Uterus (tissue), 4 donors: ENCODE measurements at places on chromosomes 6 and 20. TPM values are rescaled to one million over a fixed set of nuclear protein-coding genes. Genes with fewer than 3 reads are reported as not detected.

DNA sequence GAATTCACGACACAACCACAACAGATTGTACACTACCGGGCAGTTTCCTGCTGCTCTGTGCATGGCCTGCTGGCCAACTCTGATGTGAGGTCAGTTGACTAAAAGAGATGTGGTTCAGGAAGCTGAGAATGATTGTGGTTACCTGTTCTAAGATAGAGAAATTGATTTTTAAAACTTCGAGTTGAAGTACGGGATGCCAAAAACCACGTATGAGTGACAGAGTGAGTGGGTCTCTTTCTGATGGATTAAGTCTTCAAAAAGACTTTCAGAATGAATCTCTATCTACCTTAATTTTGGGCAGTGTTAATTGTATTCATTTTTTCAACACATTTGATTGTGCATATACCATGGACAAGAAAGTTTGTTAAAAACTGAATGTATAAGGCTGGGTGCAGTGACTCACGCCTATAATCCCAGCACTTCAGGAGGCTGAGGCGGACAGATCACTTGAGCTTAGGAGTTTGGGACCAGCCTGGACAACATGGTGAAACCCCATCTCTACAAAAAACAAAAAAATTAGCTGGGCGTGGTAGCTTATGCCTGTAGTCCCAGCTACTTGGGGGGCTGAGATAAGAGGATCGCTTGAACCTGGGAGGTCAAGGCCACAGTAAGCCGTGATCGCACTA, 121.2 kb downstream of the SGK1 start:
- DNase-seq = no peak

GRCh38 chr6:41066867-41067304, 5.3 kb downstream of the OARD1 start:
- DNase-seq = peak; percentile 70

The VGLL2 gene
- not detected for total RNA-seq

GRCh38 chr6:14502551-14502950, 385.0 kb downstream of the CD83 start:
- no peak for DNase-seq

DNA sequence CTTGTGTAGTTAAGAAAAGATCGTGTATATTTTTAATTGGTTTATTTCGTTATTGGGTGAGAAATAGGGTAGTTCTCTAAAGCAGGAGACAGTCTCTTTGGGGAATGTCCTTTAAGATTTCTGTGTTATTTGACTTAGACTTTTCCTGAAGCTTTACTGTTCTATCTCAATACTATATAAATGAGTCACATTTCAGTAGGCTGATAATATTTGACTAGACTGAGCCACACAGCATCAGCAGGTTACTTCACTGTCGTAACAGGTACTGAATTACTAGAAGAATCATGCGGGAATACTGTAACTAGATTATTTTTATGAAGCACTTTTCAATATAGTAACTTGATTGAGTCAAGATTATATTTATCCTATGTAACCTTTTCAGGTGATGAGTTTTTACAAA, 1.4 kb downstream of the SMAP1 start:
- no peak for DNase-seq

The MICAL1 gene
- total RNA-seq = 41.8 TPM

- no peak for DNase-seq
Measured at GRCh38 chr6:51608383-51608782, 479.0 kb downstream of the PKHD1 start.
